Stimulated activated CD8-positive, alpha-beta memory T cell treated with anti-CD3 and anti-CD28 coated beads, Interleukin-7, amount 100 ng/mL, for 1 hour (primary cell): ENCODE measurements at places on chromosomes 5 and 9.

DNA sequence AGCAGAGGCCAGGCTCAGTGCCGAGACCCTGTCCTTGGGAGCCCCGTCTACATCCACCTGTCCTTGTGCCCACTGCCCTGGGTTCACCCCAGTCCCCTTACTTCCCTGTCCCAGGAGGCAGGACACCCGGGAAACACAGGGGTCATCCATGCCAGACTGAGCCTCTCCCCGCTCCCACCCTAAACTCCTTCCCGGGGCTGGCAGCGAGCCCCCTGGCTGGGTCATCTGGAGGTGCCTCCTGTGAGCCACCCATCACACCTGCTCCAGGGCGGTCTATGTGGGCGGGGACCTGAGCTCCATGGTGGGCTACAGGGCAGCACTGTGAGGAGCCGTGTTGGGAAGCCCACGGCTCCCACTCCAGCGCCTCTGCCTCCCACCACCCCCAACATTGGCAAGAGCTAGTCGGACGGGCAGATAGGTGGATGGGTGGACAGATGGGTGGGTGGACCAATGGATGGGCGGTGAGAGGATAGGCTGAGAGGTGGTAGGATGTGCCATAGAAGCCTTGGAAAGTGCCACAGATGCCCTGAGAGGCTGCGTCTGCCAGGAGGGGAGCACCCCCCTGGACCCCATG, 42.5 kb upstream of the RXRA start:
- no peak for DNase-seq

DNA sequence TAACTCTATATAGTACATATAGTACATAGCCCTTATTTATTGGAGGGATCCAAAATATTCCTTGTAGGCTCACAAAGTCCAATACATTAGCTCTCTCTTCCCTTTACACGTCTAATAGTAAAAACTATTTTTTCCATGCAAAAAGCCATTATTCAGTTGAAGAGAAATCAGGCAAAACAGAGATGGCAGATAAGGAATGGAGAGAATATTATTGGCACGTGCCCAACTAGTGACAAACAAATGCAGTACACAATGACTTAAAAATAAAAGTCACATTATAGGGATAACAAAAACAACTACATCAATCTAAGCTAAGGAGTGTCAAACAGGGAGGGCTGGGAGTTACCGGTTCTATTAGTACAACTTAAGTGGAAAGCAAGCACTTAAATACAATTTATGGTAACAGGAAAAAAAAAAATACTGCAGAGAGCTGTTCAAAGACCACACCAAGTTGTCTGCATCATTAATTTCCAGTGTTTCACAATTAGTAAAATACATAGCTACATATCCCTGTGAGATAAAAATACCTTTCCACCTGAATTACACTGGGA, 4.1 kb upstream of the SCAI start:
- no peak for DNase-seq

- DNase-seq: no peak
Observed at GRCh38 chr9:98917746-98918487, 25.8 kb upstream of the COL15A1 start.

- no peak for DNase-seq
Observed at GRCh38 chr9:132673355-132673754, 3.1 kb downstream of the GTF3C4 start.

- DNase-seq: no peak
Observed at GRCh38 chr5:169583101-169583423, 511 bp upstream of the SPDL1 start.

DNA sequence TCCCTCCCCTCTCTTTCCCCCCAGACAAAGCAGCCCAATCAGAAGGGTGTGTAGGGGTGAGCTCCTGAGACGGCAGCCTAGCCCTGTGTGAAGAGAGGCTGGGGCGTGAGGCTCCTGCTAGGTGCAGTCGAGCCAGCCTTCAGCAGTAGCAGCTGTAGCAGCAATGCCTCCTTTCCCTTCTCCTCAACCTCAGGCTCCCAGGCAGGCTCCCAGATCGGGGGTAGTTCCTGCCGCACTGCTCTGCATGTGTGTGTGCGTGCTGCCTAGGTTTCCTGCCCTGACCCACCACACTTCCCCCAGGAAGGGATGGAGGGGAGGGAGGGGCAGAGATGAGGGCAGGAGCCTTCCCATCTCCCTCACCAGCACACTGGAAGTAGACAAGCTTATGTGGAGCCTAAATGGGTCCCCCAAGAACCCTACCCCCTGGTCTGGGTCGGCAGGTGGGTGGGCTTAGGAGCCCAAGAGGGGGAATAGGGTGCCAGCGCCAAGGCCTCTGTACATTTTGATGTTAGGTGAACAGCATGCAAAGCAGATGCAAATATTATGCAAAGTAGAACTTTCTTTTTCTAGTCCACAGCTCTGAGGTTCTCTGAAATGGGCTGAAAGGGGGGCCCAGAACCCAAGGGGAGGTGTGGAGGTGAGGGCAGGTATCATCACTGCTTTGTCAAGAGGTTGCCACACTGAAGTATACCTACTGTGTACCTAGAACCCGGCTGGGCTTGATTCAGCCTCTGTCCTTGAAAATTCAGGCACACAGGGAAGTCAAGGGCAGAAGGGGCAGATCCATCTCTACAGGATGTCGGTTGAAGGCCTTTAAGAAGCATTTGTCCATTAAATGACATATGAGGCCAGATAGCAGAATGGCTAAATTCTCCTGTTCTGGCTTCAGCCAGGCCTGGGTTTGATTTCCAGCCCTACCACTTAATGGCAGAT, 57.8 kb downstream of the CXXC5 start:
- no peak for DNase-seq
